ENCODE measurements at places on chromosomes 7 and 10. TPM values are rescaled to one million over a fixed set of nuclear protein-coding genes. Genes with fewer than 3 reads are reported as not detected.

OPN1SW gene
- total RNA-seq = not detected

CAMK2B gene
- total RNA-seq = not detected

SP8 gene
- total RNA-seq = not detected

BTAF1 gene
- total RNA-seq = 78.5 TPM

DNA sequence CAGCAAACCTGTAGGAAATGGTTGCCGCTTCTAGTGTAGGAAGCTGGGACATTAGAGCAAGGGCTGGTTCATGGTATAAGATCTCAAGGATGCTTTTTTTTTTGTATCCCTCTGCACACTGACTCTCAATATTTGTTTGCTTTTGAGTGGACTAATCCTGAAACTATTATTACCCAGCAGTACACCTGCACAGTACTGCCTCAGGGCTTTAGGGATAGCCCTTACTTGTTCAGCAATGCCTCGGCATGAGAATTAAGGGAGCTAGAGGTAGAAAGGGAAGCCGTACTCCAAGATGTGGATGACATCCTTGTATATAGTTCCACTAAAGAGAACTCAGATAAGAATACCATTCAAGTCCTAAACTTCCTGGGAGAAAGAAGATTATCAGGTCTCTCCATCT is 70.5 kb downstream of the COPG2 start:
- DNase-seq = no peak

GRCh38 chr7:121034929-121035328 is 46.4 kb downstream of the CPED1 start:
- DNase-seq = no peak

DNA sequence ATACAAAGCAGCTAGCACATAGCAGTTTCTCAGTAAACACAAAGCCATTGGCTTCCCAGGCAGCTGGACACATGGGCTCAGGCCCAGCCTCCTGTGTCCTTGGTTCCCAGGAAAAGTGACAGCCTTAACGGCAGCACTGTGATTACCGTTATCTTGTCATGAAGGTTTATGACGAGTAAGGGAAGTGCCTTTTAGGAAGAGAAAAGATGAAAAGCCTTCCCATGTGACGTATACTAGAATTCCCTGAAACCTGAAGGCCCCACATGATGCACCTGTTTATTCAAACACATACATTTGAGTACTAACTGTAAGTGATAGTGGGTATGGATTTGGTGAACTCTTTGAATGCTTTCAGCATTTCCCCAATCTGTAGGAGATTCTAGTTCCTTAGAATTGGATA is 244.2 kb downstream of the DPP6 start:
- DNase-seq = no peak

- DNase-seq = no peak
Measured at GRCh38 chr7:39686261-39686924, 63.0 kb downstream of the RALA start.

DNA sequence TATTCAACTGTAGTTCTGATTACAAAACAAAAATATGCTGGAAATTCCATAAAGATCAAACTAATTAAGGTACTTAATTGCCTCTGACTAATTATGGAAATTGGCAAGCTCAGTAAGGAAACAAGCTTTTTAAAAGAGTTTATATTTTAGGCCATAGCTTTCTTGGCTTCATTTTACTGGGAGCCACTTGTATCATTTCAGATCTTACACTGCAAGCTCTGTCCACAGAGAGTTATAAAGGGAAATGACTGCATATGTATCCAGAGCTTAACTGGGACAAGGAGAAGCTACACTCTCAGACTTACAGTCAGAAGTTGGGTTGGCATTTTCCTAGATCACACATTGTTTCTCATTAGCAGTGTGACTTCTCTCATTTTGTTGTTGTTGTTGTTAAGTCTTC is 92.4 kb downstream of the LRRN3 start:
- no peak for DNase-seq

GRCh38 chr10:98623176-98623575 is 176.4 kb upstream of the HPS1 start:
- no peak for DNase-seq

DNA sequence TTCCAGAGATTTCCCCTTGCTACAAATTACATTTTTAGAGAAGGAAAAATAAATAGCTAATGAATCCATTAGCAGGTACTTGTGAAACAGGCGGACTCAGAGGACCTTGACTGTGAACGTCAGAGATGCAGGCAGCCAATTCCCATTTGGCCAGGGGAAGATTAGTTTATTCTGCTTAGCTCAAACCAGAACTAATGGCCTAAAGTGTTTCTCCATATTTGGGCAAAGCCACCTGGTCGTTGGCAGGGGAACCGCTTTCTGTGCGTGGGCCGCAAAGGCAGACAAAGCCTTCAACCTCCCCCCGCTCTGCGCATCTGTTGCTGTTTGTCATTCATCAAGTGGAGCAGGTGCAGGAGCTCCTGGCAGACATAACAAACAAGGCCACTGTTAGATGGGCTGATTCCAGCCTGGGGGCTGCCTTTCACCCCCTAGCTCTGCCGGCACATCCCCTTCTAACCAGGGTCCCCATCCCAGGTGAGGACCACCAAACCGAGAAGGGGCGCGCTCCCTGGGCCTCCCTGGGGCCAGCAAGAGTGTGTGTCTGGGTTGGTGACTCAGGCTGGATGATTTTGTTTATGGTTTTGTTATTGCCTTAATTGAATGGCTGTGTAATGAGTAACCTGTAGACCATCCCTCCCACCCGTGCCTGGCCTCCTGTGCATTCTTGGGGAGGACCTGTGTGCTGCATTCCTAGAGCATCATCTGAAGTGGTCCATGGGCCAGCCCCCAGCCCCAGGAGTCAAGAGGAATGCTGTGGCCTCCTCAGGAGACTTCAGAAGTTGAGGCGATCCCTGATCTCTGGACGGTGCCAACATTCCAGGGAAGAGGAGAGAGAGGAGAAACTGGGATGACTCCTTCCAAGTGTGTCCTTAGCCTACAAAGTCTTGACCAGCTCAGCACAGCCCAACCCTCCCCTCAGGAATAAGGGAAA is 14.5 kb upstream of the CPA1 start:
- DNase-seq = no peak

GRCh38 chr10:110074298-110074697 is 66.5 kb downstream of the ADD3 start:
- no peak for DNase-seq

DNA sequence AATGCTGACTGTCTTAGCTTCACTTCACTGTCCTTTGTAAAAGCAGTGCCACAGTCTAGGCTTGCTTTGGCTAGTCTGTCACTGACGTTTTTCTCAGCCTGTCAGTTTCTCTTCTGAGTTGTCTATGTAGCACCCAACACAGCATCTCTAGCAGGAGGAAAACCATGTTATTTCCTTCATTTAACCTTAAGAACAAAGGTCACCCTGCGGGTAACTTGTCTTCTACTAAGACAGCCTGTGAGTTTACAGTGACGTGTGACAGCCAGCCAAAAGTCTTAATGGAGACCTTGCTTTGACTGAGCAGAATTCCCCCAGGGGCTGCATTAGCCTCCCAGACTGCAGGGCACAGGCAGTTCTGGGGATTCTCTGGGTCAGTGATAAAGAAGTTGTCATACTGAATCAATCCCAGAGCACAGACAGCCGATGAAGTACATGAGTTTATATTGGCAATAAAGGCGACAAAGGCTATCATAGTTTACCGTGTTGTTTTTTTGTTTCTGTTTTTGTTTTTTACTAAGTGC is 296.0 kb upstream of the KIAA1217 start:
- DNase-seq = no peak

DNA sequence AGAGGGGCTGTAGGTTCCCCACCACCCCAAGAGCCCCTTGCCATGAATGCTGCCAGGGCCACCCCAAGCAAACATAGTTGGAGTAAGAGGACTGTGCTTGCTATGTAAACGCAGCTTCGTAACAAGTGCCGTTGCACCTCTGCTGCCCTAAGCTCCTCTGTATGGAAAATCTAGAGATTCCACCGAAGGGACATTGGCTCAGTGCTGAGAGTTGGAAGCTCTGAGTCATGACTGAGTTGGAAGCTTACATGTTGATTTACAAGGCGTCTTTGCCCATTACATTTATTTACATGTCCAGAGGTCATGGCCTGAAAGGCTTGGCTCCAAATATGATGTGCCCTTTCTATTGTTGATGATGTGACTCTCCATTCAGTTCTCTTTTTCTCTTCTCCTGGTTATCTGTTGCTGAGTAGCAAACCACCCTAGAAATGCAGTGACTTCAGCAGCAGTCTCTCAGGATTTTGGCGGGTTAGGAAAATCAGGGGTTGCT is 233.1 kb upstream of the TCF7L2 start:
- DNase-seq = no peak

- no peak for DNase-seq
Measured at GRCh38 chr7:77362905-77363304, 53.2 kb downstream of the GSAP start.

DNA sequence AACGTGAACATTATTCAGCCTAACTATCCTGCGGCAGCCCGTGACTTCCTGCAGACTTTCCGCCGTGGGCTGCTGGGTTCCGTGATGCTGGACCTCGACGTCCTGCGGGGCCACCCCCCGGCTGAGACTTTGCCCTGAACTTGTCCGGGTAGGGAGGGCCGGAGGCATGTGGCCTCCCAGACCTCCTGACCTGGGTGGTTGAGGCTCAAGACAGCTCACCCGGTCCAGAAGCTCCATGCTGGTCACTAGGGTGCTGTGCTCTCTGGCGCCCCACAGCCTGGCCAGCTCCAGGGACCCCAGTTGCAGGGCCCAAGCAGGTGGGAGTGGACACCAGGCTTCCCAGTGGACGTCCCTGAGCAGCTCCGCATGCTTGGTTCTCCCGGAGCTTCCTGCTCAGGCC is 4.4 kb downstream of the SPRN start:
- DNase-seq = no peak

GRCh38 chr10:126463286-126463685 is 75.0 kb upstream of the ADAM12 start:
- DNase-seq = no peak

Data from naive thymus-derived CD4-positive, alpha-beta T cell (primary cell).